NCI-H1105 treated with DMSO at 0.1 percent for 48 hours (cell line): ENCODE measurements at places on chromosomes 4 and X.

DNA sequence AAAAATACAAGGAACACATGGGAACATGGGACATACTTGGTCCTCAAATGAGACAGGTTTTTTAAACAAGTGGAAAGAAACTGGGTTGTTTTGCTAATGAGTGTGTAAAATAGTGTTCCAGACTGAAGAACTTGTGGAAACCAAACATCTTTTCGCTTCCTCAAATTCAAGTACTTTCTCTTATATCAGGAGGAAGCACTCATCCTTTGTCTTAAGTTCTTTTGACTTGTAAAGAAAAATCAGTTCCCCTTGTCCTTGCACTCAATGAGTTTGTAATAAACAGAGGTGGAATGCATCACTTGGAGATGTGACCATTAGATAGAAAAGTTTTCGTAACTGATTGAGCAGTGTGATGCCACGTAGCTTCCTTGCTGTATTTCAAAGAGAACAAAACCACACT lies 101.1 kb downstream of the PHOX2B start:
- no peak for DNase-seq

- DNase-seq, result no peak
Observed at GRCh38 chr4:33724685-33725084, 2519.6 kb downstream of the ARAP2 start.

DNA sequence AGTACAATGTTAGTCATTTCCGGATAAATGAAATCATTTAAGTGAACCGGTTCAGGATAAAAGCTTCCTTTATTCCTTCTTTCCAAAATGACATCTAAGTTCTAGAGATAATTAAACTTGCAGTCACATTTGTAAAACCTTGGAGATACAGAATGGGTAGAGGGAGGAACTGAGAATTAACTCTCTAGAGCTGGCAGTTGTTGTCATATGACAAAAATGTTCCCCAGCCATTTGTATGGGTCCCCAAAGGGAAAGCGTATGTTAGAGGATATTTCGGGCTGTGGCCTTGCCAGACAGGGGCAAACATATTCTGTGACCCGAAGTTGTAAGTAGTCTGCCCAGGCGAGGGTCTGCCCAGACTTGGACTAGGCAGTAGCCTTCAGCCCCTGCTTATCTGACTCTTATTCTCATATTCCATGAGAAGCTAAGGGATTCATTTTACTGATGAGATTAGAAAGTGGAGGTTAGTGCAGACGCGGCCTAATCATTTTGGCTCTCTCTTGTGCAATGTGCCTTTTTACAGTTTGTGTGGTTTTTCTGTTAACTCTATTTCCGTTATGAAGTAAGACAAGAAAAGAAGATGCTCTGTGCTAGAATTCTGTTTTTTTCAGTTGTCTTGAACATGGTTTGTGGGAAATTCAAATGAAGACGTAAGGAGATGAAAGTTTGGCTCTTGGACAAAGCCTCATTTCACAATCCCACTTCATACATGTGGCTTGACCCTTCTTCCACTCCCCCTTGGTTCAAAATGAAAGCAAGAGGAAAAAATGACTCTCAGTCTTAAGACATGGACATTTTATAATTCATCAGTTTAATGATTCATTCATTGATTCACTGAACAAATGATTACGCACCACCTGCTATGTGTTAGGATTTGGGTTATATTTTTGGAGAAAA lies 2394.2 kb upstream of the AGA start:
- DNase-seq, result no peak

GRCh38 chr4:158816955-158817354 lies 48.1 kb downstream of the FNIP2 start:
- no peak for DNase-seq

GRCh38 chr4:145954924-145955339 lies 16.3 kb upstream of the ZNF827 start:
- DNase-seq, result no peak

GRCh38 chr4:52299120-52299519 lies 248.0 kb downstream of the SPATA18 start:
- DNase-seq, result no peak

- no peak for DNase-seq
Observed at GRCh38 chrX:110046971-110047370, 44.1 kb downstream of the TMEM164 start.

- no peak for DNase-seq
Observed at GRCh38 chrX:48665991-48666390, 17.6 kb upstream of the WAS start.

DNA sequence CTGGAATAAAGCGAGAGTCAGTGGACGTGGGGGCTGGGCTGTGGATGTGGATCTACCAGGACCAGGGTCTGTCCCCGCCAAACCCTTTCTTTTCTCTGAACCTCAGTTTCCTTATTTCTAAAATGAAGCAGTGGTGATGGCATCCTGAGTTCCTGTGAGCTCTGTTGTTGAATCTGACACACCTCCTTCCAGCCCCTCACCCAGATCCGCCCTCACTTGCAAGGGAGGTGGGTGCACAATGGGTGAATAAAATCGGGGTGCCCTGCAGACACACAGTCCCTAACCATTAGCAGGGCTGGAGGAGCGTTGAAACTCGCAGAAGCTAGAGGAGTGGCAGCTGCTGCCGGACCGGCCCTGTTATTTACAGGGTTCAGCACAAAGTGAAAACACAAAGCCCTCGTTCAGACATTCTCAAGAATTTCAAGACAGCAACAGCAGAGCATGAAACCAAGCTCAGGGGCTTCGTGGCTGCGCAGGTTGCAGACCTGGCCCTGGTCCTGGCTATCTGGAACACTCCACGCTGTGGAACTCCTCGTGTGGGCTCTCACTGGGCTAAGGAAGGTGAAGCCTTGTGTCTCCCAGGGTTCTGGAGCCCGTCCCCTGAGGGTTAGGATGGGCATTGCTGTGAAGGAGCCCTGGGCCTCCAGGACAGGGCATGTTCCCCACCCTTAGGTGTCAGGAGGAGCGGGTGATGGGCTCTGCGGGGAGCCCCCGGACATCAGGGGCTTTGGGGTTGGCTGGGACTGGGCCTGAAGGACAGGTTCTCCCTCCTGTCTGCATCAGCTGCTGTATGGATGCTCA lies 42.9 kb downstream of the PSAPL1 start:
- no peak for DNase-seq

DNA sequence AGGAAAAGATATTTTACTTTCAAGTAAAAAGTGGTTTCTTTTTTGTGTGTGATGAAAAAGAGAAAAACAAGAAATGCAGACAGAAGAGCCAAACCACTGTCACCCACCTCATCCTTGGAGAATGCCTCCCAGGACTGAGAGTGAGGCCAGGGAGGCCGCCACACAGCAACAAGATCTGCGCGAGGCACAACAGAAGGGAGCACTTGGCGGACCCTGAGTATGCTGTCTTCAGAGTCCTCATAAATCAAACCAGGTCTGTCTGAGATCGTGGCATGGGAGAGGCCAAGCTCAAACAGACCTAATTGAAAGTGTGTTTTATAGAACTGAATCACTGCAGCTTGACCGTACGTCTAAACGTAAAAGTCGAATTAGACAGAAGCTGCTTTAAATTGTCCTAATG lies 134.3 kb upstream of the VCX2 start:
- no peak for DNase-seq

- no peak for DNase-seq
Observed at GRCh38 chr4:156941940-156942548, 29.6 kb downstream of the PDGFC start.

DNA sequence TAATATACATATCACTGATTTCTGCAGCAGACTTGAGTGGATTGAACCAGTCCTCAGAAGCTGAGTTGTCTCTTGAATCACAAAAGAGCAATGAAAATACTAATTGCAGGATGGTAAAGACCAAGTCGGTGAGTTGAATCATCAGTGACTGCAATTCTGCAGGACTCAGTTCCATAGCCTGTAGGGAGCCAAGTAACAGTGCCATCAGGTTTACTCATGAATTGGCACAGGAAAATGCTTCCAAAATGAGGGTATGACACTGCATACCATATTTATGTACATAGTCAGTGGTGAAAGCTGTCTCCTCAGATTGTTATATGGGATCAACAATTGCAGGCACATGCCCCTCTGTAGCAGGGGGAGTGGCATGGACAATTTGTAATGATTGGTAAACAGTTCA lies 192.8 kb downstream of the CCNG2 start:
- DNase-seq, result no peak

GRCh38 chrX:68696267-68696990 lies 49.0 kb downstream of the STARD8 start:
- DNase-seq, result no peak

- no peak for DNase-seq
Observed at GRCh38 chr4:132557660-132558059, 591.4 kb upstream of the PCDH10 start.

DNA sequence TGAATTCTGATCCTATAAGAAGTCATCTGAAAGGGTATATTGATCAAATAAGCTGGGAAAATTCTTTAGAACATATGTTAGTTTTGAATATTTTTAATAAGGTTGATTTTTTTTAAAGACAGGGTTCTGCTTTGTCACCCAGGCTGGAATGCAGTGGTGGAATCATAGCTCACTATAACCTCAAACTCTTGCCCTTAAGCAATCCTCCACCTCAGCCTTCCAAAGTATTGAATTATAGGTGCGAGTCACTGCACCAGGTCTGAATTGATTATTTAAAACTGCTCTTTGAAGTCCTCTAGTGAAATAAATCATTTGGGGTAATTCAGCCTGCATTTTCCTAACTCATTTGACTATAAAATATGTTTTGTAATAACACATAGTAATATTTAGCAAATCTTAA lies 812.3 kb downstream of the PDHA2 start:
- DNase-seq, result no peak

- no peak for DNase-seq
Observed at GRCh38 chrX:149043401-149043800, 461.7 kb downstream of the IDS start.

DNA sequence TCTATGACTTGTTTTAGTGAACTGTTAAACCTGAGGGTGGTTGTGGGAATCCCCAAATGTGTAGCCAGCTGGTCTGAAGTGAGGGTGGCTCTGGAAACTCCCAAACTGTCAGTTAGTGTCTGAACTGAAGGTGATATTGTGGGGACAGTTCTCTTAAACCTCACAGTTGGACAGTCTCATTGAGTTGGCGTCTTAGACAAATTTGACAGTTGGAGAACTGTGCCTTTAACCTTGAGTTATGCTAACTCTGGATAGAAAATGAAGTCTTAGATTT lies 20.7 kb upstream of the CTSO start:
- DNase-seq, result no peak

GRCh38 chr4:55615008-55615407 lies 21.1 kb downstream of the NMU start:
- DNase-seq, result no peak

DNA sequence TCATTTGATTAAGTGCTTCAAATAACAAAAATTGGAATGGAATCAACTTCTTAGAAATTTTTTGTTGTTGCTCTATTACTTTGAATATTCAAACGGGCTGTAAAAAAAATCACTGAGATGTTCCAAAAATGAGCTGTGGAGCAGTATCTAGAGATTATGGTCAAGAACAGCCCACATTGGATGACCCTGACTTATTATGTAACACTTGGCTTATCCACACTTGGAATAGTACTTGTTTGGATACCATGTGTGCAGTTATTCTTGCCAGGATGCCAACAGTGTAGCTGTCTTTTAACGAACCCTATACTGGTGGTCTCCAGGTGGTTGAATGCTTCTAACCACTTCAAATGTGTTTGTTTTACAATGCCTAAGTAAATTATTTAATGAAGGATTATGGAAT lies 64.9 kb upstream of the CAMK2D start:
- no peak for DNase-seq

DNA sequence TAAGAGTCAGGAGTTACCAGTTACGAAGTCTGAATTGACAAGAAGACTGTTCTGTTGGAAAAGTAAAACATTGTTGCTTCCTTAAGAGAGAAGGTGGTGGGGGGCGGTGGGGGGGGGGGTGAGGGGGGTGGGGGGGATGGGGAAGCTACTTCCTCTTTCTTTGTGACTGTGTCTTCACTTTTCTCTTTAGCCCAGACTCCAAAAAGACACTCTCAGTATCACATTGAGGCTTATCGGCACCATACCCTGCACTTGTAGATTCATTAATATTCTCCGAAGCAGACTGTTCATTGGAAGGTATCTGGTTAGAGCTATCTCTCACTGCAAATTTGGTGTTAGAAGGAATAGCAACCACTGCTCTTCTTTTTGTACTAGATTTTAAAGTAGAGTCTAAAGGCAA lies 94.5 kb upstream of the IL13RA1 start:
- no peak for DNase-seq

GRCh38 chrX:114599305-114599704 lies 15.4 kb downstream of the HTR2C start:
- DNase-seq, result no peak

GRCh38 chr4:52572936-52573485 lies 86.1 kb downstream of the USP46 start:
- no peak for DNase-seq

DNA sequence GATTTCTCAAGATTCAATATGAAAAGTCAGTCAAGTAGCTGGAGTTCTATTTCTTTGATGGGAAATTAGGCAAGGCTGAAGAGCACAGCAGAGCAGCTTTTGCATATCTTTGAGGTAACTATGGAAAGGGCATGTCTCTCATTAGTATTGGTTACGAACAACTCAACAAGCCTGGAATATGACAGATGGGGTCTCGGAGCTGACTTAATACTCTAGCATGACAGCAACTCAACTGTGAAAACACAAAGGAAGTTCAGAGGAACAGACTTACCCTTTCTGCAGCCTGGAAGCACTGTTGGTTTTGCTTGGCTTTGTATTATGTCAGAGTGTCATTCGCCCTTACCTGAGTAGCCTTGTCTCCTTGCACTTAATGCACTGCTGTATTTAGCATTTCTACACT lies 79.9 kb upstream of the AADAT start:
- no peak for DNase-seq

- no peak for DNase-seq
Observed at GRCh38 chr4:109801099-109801789, 555 bp downstream of the CFI start.

- DNase-seq, result no peak
Observed at GRCh38 chr4:102584091-102584490, 82.9 kb downstream of the NFKB1 start.

- peak; percentile 6 for DNase-seq
Observed at GRCh38 chr4:4759232-4759631, 100.2 kb upstream of the MSX1 start.

- no peak for DNase-seq
Observed at GRCh38 chr4:56215901-56216300, 171.4 kb downstream of the AASDH start.
